Caudate nucleus (tissue), 63 donors: ENCODE measurements at places on chromosomes 13 and 19.

- no peak for DNase-seq
These were observed 151.4 kb downstream of the PCCA start for GRCh38 chr13:100240109-100240779.

DNA sequence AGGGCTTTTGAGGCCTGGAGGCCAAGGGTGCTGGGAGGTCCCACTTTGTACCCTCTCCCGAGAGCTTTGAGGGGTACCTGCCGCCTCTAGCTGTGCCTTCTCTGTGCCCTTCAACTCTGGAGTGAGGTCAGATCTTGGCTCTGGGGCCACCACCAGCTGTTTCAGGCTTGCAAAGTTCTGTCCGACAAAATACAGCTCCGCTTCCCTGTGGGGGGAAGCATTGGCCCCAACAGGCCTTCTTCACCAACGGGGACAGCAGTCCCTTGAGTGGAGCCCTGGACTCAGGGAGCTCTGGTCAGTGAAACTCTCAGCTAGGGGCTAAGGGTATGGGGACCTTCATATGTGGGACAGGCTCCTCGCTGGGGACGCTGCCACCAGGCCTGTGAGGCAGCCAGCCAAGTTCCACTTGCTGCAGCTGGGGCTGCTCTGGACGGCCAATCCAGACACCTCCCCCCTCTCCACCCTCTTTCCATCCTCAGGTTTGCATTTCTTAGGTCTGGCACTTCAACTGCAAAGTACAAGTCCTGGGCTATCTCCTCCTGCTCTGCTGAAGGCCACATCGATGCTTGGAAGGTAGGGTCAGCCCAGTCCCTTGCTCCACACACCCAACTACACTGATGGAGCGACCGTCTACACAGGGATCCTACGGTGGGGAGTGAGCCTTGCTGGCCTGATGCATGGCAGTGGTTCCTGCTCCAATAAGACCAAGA, 46.8 kb downstream of the C13orf46 start:
- no peak for DNase-seq

DNA sequence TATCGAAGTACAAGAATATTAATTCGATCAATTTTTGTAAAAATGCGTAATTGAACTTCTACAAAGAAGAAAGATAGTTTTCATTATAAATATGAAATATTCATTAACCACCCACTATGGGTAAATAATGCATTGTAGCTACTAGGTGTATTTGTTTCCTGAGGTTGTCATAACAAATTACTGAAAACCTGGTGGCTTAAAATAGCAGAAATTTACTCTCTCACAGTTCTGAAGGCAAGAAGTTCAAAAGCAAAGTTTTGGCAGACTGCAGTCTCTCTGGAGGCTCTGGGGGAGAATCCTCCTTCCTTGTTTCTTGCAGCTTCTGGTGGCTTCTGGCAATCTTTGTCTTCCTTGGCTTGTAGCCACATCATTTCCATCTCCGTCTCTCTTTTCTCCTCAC, 99.2 kb upstream of the MIR17HG start:
- no peak for DNase-seq

DNA sequence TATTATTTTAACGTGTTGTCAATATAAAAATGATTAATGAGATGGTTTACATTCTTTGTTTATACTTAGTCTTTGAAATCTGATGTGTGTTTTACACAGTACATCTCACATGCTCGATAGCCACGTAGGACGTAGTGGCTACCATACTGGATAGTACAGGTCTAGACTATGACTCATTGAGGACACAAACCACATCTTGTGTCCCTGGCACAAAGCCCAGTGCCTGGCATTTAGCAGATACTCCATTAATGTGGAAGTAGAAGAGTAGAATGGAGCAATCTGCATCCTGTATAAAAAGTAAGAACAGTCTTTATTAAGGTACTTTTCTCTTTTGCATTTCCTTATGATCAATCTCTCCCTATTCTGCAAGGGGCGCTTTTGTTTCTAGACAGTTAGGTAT, 49.0 kb upstream of the FRY start:
- DNase-seq: no peak

- no peak for DNase-seq
These were observed 1006.5 kb downstream of the DIAPH3 start for GRCh38 chr13:59157181-59157580.
